GM23248 (cell line): ENCODE measurements at places on chromosomes 3 and 15. TPM values are rescaled to one million over a fixed set of nuclear protein-coding genes. Genes with fewer than 3 reads are reported as not detected.

DNA sequence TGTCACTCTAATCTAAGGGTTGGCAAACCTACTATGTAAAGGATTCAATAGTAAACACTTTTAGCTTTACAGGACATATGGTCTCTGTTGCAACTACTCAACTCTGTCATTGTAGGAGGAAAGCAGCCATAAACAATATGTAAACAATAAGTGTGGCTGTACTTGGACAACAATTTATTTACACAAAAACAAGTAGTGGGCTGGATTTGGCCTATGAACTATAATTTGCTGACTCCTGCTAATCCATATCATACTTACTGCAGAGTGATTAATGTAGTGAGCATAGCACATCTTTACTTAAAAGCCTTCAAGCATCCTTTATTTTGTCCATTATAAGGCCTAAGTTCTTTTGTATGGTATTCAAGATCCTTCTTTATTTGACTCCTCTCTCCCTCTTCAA, 441.9 kb downstream of the ZIC1 start:
- DNase-seq = no peak

- DNase-seq = no peak
Measured at GRCh38 chr3:170178651-170179050, 2.9 kb downstream of the PHC3 start.

CLCN2 gene
- total RNA-seq = 1.2 and 1.8 TPM in 2 replicates

- DNase-seq = no peak
Measured at GRCh38 chr3:167453815-167454214, 20.0 kb downstream of the SERPINI2 start.

GRCh38 chr15:72201391-72201921, 3.9 kb upstream of the GRAMD2A start:
- DNase-seq = no peak
